ENCODE measurements at places on chromosomes 13 and 19.

GRCh38 chr13:83168590-83168989 is 713.7 kb downstream of the SLITRK1 start:
- DNase-seq, result no peak

- DNase-seq, result peak; percentile 26
These were observed 990 bp downstream of the MYO9B start for GRCh38 chr19:17076543-17076991.

DNA sequence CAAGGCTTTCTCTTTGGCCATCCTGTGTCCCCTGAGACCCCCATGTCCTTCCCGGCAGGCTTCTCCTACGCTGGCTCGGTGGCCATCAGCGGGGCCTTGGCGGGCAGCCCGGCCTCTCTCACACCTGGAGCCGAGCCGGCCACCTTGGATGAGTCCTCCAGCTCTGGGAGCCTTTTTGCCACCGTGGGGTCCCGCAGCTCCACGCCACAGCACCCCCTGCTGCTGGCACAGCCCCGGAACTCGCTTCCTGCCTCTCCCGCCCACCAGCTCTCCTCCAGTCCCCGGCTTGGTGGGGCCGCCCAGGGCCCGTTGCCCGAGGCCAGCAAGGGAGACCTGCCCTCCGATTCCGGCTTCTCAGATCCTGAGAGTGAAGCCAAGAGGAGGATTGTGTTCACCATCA is 14.2 kb downstream of the PLEKHJ1 start:
- no peak for DNase-seq

- no peak for DNase-seq
These were observed 1209.7 kb upstream of the PCDH9 start for GRCh38 chr13:68439817-68440216.

GRCh38 chr13:112103260-112103838 is 36.4 kb downstream of the SOX1 start:
- no peak for DNase-seq
